Aorta (tissue), 5 donors: ENCODE measurements at places on chromosomes 1 and 21.

DNA sequence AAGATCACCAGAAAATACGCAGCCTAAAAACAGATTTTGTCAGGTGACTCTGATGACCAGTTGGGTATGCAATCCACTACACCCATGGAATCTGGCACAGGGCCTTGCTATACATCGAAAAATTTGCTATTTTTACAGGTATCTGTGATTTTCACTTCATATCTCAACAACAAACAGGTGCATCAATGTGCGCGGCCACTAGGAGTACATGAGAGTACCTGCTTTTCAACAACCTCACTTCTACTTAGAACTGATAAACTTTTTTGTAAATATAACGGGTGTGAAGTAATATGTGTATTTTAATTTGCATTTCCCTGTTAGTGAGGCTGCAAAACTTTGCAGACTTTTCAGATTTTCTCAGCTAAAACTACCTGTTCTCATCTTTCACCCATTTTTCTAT is 80.8 kb downstream of the SLC45A1 start:
- no peak overlapping the region for H3K4me3 ChIP-seq
- H3K36me3 ChIP-seq = no peaks in the 10 kb centered on the region
- H3K4me1 ChIP-seq = peaks cover 12% of the 10 kb centered on the region
- no peak overlapping the region for H3K27ac ChIP-seq
- H3K27me3 ChIP-seq = no peaks in the 10 kb centered on the region

DNA sequence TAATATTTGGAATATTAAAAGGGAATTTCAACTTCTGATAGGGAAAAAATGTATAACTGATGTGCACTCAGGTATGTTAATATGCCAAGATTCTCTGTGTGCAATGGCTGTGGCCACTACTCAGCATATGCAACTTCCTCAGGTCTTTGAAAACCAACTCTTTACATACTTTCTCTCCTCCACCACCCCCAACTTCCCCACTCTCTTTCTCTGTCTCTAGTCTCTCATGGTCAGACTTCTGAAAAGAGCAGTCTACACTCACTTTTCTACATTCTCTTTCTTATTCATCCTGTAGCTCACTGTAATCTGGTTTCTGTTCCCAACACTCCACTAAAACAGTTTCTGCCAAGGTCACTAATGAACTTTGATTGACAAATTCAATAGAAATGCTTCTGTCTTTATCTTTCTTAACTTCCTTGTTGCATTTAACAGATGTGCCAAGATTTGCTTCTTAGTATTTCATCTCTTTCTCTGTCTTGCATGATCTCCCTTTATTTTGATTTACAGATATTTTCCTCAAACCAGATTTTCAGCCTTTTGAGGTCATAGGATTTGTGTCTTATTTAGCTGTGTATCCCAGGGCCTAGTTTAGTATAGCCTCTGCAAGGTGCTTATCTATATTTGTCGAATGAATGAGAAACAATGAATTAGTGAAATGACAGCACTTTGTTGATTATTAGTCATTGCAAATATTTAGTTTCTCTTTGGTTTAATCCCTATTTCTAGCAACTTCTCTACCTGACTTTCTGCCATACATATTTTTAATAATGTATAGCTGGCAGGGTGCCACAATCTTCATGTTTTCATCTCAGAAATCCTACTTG is 168.9 kb downstream of the LMO4 start:
- H3K27me3 ChIP-seq = no peaks in the 10 kb centered on the region
- no peak overlapping the region for H3K4me3 ChIP-seq
- H3K4me1 ChIP-seq = peaks cover 2% of the 10 kb centered on the region
- DNase-seq = no peak

DNA sequence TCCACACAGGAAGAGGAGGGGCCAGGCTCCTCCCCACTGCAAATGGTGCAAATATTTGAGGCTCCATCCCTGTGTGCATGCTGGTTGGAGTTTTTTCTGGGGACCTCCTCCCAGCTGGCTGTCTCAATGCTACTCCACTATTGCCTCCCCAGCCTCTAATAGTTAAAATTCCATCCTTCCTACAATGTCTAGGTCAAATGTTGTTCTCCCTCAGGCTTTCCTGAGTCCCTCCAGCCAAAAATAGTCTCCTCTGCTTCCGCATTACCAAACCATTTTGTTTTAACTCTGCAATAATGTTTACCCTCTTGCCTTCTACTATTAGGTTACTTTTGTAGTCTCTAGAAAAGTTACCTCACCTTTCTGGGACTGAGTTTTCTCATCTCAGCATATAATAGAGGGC is 29.6 kb upstream of the FMO1 start:
- peak overlapping the region; percentile 77 for H3K27ac ChIP-seq
- H3K4me1 ChIP-seq = peaks cover 6% of the 10 kb centered on the region
- no peaks in the 10 kb centered on the region for H3K36me3 ChIP-seq
- DNase-seq = no peak
- H3K27me3 ChIP-seq = no peaks in the 10 kb centered on the region
- no peak overlapping the region for H3K4me3 ChIP-seq

- no peak overlapping the region for H3K27ac ChIP-seq
- DNase-seq = no peak
- no peaks in the 10 kb centered on the region for H3K36me3 ChIP-seq
These were observed 7.6 kb downstream of the CHODL start for GRCh38 chr21:18252256-18252655.
